SJCRH30 (cell line): ENCODE measurements at places on chromosomes 2 and 18.
A peak's percentile ranks its signal among the peaks of the same experiment; 100 is the strongest.

GRCh38 chr2:120609826-120610395 lies 125.8 kb upstream of the GLI2 start:
- DNase-seq: no peak

GRCh38 chr2:177873915-177874314 lies 198.7 kb downstream of the PDE11A start:
- no peak for DNase-seq

DNA sequence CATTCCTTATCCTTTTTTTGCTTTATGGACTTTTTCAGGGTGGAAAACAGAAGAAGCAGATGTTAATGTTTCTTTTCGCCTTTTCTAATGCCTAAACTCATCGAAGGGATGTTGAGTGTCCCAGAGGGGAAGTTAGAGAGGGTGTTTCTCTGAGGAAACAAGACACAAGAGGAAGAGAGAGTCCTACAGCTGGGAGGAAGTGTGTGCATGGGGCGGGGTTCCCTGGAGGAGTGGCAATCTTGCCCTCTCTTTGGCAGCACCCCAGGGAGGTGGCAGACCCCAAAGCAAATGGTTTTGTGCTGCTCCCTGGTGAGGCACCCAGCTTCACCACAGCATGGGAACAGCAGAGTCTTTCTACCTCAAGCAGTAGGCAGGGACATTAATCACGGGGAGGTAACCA lies 377.6 kb downstream of the RND3 start:
- DNase-seq: no peak

DNA sequence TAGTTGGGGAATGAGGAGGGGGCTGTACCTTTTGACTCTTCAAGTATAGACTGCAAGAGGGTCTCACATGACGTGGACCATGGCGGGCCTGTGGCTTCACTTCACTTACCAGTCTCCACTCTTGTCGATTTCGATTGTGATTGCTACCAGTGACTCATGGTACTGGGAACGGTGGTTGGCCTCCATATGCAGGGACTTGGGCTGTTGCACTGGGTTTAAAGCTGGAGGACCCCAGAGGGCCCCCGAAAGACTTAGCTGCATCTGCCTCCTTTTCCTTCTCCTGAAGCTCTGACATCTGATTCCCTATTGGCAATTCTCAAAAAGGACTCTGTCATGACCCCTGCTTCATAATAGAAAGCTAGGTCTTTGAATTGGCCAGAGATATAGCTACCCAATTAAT lies 43.4 kb downstream of the HK2 start:
- DNase-seq: no peak

- DNase-seq: no peak
Measured at GRCh38 chr2:224004105-224004695, 34.9 kb downstream of the SERPINE2 start.

GRCh38 chr2:70995426-70995729 lies 705 bp upstream of the TEX261 start:
- peak; percentile 38 for DNase-seq

DNA sequence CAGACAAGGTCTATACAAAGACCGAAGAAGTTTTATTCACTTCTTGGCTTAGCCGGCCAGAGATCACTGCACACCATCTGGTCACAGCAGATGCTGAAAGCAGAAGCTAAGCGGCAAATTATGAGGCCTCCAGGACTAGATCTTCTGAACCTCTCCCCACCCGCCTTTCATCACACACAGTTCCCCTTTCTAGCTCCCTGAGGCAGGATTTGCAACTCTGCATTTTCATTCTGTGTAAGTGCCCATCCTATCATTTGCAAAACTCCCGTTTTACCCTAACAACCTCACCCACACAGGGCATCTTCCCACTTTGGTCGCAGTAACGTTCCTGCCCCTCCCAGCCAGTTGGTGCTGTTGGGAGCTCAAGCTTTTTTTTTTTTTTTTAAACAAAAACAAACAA lies 3.1 kb upstream of the MOB1A start:
- peak; percentile 60 for DNase-seq

- DNase-seq: no peak
Measured at GRCh38 chr18:70047931-70048603, 100.4 kb upstream of the CD226 start.

DNA sequence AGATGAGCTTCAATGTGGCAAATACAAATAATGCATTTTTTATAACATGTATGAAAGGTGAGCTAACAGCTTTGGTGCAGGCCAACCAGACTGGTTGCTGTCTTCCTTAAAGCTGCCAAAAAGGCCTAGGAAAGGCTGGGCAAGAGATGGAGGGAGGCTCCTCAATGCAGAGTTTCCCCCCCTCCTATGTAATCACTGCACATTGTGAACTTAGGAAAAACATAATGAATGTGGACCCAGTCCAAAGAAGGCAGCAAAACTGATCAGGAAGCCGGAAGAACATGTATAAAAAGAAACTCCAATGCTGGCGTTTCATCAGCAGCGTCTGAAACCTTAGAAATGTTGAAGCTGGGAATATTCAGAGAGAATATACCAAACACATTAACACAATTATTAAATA lies 84.2 kb upstream of the LYPD6 start:
- DNase-seq: no peak

DNA sequence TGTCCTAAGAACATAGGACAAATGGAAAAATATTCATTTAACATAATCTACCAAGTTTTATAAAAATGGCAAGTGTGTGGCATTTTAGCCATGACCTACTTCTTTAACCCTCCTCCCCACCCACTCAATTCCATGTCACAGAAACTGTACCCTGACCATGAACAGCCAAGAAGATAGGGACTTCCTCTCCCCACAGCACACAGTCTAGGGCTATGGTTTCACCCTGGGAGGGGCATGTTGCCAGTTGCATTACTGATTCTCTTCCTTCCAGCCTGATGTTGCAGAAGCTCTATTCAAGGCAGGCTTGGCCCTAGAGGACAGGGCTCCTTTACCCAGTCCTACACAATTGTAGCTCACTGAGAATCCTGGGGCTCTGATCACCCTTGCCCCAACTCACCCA lies 153.6 kb upstream of the KLF7 start:
- DNase-seq: no peak

DNA sequence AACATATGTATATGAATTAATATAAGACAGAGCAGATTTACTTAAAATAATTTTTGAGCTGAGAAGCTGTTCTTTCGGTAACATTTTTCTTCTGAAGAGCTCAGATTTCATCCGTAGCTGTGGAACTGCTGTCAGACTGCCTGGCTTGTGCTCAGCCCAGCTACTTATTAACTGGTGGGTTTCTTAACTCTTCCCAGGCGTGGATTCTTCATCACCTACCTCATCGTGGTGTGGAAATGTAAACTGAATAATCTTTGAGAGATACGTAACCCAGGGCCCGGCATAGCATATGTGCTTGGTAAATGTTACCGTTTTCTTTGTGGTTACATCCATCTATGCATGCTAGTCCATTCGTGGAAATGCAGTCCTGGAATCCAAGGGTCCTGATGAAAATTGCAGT lies 145.0 kb downstream of the MCFD2 start:
- no peak for DNase-seq

- DNase-seq: no peak
Measured at GRCh38 chr18:13305301-13305700, 86.7 kb downstream of the LDLRAD4 start.

DNA sequence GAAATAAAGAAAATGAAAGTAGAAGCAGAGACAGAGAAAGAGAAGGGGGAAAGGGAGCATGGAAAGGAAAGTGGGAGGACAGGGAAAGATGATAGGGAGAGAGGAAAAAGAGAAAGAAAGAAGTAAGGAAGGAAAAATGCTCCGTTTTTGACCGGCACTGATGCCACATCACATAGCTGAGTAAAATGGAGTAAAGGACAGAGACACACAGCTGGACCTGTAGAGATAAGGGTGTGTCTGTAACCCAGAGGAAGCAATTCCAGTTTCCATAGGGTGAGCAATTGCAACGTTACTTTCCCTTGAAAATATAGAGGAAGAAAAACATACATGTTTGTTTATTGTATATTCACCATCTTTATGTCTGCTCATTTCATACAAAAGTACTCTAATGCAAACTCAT lies 1866.9 kb upstream of the PIK3C3 start:
- no peak for DNase-seq

- DNase-seq: no peak
Measured at GRCh38 chr2:99865818-99866676, 276.3 kb downstream of the AFF3 start.

GRCh38 chr18:7565677-7566076 lies 1.4 kb upstream of the PTPRM start:
- no peak for DNase-seq
